ENCODE measurements at places on chromosomes 6 and 20.

DNA sequence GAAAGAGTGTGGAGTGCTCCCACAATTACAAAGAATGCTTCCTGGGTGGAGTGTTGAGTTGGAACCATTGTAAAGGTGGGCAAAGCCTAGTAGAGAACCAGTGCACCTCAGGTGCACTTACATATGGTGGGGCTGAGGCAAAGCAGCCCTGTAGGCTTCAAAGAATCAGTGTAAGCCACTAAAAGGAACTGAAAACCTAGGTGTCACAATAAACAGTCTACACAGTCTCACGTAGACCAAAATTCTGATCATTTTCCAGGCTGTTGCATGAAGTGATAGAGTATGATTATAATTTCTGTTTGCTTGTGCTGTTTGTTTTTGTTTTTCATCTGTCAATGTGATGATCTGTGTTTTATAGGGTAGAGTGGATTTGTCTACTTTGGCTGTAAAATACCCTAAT is 2.8 kb downstream of the ABT1 start:
- DNase-seq: no peak

DNA sequence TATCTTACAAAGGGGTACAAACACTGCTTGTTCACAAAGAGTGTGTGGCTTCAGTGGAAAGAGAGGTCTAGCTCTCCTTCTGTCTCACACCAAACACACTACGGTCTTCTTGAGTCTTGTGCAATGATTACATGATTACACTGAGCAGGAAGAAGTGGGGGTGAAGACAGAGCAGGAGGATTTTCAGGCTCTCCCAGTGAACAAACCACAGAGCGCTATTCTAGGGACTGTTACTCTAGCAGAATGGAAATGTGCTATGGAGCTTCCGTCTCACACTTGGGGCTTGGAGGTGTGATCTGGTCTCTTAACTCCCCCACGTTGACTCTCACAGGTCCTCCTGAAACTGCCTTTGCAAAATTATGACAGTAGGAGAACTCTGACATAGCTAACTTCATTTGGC is 203.4 kb downstream of the MYLK4 start:
- no peak for DNase-seq

DNA sequence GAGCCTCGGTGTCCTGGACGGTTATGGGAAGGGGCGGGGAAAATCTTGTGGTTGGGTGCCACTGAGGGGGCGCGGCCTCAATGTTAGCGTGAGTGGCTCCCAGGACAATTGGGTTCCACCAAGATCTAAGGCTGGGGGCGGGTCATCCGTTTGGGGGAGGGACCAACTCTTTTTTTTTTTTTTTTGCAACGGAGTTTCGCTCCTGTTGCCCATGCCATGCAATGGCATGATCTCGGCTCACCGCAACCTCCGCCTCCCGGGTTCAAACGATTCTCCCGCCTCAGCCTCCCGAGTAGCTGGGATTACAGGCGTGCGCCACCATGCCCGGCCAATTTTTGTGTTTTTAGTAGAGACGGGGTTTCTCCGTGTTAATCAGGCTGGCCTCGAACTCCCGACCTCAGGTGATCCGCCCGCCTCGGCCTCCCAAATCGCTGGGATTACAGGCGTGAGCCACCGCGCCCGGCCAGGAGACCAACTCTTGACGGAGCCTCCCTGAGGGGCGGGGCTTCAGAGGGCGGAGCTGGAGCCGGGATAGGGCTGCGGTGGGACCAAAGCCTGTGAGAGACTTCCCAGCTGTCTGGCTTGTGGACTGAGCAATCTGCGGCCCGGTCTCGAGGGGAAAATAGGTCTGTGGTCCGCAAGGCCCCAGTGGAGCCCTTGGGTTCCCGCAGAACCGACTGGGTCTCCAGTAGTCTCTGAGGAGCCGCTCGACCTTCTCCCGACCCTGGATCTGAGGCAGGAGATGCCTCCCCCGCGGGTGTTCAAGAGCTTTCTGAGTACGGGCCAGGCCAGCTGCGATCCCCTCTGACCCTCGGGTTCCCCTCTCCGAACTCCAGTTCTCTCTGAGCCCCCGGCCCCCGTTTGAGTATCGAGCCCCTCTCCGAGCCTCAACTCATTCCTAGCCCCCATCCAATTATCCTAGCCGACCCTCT is 1.1 kb downstream of the SPAG4 start:
- DNase-seq: no peak

DNA sequence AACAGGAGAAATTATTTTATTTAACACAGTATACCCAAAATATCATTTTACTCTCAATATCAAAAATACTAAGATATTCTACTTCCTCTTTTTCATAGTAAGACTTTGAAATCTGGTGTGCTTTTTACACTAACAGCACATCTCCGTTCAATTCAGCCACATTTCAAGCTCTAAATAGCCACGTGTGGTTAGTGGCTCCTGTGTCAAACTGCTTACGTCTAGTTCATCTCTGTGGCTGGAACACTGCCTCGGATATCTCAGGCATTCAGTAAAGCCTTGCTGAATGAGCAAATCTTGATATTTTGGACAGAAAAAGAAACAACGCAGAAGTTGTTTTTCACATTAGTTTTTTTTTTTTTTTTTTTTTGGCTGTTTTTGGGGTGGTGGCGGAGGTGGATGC is 136.1 kb downstream of the EYA4 start:
- no peak for DNase-seq

All from cortex of kidney (tissue), 1 donor.